ENCODE measurements at places on chromosomes 7 and 10.

- no peak for DNase-seq
These were observed 209.8 kb upstream of the POM121L12 start for GRCh38 chr7:52825611-52826010.

GRCh38 chr7:74398426-74398825, 55.3 kb upstream of the GTF2IRD1 start:
- no peak for DNase-seq

- DNase-seq, result peak; percentile 68
These were observed 19.1 kb upstream of the GPAM start for GRCh38 chr10:112202561-112203241.

GRCh38 chr10:96622013-96622787, 35.4 kb upstream of the TM9SF3 start:
- no peak for DNase-seq

- no peak for DNase-seq
These were observed 188.7 kb downstream of the DNAJC1 start for GRCh38 chr10:21814866-21815265.
